Fibroblast of mammary gland (primary cell): ENCODE measurements at places on chromosomes 1 and 21.

DNA sequence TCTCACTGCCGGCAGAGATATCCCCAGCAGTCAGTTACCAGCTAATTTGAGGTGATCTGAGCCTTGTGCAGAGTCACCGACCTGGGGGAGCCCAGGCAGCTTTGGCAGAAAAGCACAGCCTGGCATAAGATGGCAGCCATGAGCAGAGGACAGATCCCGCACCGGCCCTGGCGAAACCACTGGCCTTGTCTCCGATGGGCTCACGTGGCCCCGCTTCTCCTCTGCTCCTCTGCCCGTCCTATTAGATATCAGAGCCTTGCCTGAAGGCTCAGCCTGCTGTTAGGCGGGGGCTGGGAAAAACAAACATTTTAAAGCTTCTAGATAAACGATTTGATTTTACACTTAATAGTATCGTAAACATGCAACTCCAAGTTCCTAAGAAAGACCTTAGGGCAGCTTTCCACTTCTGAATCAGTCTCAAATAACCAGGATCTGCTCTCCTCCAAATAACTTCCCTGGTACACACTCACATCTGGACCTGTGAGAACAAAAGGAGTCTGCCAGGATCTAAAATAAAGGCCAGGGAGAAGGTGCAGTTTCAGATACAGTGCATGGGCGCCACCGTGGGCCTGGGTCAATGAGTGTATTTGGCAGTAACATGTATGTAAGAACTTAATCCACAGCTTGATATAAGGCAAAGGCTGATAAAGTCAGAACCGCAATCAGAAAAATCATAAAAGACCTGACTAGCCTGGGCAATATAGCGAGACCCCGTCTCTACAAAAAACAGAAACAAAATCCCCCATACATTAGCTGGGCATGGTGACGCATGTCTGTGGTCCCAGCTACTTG lies 10.0 kb downstream of the EDARADD start:
- no peak for DNase-seq

DNA sequence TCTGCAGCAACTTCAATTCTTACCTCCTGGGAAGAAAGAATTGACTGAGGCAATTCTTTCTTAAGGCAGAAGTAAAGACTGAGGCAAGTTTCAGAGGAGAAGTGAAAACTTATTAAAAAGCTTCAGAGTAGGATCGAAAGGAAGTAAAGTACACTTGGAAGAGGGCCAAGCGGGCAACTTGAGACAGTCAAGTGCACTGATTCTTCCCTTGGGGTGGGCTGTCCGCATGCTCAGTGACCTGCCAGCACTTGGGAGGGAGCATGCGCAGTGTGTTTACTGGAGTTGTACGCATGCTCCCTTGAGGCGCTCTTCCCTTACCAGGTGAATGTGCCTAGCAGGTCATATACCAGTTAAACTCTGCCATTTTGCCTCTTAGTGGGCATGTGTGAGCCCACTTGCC lies 55.3 kb upstream of the NBPF3 start:
- no peak for DNase-seq

DNA sequence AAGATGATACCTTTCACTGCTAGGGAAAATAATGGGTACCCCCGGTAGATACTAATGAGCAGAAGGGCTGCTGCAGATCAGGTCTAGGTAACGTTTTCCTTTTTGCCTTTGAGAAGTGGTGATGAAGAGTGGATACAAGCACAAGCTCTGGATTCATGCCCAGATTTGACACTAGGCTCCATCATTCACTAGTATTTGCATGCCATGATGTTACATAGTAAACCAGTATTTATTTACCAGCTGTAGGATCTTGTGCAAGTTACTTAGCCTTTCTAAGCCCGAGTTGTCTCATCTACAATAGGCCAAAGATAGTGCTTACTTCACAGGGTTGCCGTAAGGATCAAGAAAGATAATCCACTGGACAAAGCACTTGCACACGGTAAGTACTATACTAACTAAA lies 14.2 kb downstream of the PTPN14 start:
- DNase-seq = peak; percentile 56

- DNase-seq = no peak
Observed at GRCh38 chr1:10920063-10920626, 92.3 kb upstream of the TARDBP start.

DNA sequence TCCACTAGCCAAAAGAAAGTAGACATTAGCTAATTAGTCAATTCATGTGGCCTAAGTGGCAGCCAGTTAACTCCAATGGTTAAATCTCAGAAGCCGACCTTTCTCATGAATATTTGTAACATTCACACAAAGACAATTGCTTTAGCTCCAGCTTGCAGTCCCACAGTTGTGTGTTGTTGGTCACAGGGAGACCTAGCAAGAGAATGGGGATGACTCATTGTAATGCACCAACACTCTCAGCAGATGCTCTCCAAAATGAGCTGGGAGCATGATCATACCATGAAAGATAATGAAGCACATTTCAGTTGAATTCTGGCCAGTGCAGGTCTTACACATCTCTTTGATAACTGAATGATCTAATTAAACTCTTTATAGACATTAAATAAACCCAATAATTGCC lies 160.4 kb downstream of the HLX start:
- peak; percentile 82 for DNase-seq

GRCh38 chr1:20533635-20534034 lies 18.7 kb upstream of the FAM43B start:
- no peak for DNase-seq

DNA sequence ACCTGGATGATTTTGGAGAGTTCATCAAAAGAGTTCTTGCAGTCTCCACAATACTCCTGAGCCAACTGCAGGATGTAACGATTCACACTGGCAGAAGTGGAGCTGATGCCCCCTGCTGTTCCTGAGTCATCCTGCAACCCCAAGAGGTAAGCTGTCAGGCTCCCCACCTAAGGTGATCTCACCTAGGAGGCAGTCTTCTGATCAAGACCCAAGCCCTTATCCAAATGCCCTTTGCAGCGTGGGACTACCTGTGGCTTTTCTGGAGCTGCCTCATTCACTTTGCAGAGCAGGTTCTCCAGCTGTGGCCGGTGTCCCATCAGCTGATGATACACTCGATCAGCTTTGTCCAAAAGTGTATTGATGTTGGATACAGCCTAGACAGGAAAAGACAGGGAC lies 96.4 kb downstream of the UBR4 start:
- peak; percentile 28 for DNase-seq

- DNase-seq = peak; percentile 72
Observed at GRCh38 chr1:89022167-89022959, at the start of gene GBP3. GBP3 (minus strand) TSS chr1:89022866; CDS start chr1:89020721, 2,145 bp downstream.

GRCh38 chr1:43243299-43243698 lies 26.5 kb upstream of the TMEM125 start:
- no peak for DNase-seq

GRCh38 chr21:43693981-43694380 lies 24.9 kb upstream of the PDXK start:
- DNase-seq = no peak

DNA sequence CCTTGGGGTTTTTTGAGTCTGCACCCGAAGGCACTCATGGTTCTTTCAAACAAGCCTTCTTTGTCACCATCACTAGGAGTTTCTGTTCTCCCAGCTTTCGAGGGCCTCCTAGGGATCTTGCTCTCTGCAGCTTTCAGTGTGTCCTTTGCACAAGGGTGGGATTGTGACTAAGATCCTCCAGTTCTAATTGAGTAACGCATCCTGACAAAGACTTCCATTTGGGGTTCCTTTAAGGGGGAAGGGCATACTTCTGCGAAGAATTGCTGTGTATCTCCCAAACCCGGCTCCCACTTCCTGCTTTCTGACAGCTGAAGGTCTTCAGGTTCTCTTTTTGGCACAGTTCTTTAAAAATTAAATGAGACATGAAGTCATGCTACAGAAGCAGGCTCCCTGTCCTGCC lies 139.4 kb downstream of the EDEM3 start:
- DNase-seq = no peak

- DNase-seq = no peak
Observed at GRCh38 chr1:8555582-8555981, 237.7 kb downstream of the SLC45A1 start.

DNA sequence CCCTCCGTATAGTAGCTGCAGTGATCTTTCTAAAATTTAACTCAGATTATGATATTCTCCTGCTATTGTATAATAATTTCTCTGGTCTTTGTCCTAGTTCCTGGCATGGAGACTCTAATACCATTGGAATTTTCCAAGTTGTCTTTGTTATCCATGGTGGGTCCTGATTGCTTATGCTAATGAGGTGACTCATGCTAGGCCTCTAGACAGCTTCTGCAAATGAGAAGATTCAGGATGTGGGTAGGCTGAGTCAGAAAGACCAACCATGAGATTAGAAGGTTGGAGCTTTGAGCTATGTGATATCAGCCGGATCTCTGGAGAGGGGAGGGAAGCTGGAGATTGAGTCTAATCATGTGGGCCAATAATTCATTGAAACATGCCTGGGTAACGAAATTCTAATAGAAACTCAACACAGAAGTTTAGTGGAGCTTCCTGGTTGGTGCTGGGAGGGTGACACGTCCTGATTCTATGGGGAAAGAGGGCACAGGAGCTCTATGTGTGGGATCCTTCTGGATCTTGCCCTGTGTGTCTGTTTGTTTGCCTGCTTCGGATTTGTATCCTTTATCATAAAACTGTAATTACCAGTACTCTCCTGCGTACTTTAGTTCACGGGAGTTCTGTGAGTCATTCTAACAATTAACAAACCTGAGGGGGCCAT lies 73.2 kb upstream of the CNIH3 start:
- peak; percentile 99 for DNase-seq

DNA sequence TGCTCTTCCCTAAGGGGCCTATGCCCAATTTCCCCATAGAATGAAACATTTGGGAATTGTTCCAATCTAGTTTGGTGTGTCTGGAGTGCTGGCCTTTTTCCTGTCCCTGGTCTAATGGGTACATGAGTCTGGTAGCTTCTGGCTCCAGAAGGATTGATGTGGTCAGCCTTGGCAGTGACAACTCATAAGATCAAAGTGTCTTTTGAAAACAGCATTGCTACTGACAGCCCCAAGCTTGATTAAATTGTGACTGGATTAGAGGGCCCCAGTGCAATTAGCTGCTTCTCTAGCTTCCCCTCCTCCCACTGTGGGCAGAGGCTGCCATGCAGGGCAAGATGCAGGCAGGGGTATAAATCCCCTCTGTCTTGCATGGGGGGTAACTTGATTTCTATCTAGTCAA lies 130.9 kb downstream of the UCK2 start:
- no peak for DNase-seq

DNA sequence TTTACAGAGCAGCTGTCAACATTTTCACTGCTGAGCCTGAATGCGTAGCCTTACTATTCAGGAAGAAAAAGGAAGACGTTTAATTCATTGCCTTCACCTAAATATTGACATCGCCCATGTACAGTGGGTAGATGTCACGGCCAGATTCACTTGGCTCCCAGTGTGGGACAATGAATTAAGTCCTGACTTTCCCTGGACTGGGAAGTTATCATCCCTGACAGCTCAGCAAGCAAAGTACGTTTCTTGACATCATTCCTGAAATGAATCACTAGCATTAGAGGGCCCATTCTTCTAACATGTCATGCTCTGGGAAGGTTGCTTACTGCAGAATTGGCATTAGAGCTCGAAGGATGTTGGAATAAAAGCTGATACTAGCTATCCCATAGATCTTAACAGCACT lies 37.8 kb downstream of the LRRC53 start:
- DNase-seq = peak; percentile 43

- DNase-seq = no peak
Observed at GRCh38 chr1:156941675-156942074, 21.2 kb downstream of the LRRC71 start.

DNA sequence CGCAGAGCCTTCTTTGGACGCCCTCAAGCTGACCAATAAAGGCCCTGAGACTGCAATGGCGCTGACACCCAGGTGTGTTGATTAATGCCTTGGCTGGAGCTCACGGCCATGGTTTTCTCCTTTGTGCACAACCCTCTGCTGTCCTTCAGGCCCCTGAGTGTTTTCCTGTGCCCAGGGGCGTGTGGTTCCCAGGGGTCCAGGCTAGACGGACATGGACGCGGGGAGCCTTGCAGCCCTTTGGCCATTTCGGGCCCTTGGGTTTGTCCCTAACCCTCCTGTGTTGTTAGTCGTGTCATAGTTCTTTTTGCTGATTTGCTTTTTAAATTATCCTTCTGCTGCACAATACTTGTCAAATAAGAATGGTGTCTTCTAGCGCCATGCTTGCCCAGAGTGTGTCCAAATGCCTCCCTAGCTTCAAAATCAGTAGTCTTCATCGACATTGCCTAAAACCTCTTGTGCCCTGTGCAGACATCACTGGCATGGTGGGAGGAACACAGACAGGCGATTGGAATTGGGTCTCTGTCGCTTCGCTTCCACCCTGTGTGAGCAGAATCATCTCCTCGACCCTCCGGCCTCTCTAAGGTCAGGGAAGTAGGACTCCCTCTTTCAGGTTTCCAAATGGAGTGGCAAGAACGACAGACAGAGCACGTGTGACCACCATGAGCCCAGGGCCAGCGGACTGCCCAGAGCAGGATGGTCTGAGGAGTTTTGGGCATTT lies 1.9 kb downstream of the KRTAP10-4 start:
- no peak for DNase-seq

GRCh38 chr1:100584761-100585745 lies 47.1 kb downstream of the GPR88 start:
- DNase-seq = peak; percentile 38

GRCh38 chr1:12143631-12144155 lies 23.1 kb upstream of the TNFRSF1B start:
- peak; percentile 97 for DNase-seq

GRCh38 chr1:1490633-1491230 lies 19.2 kb downstream of the ATAD3B start:
- no peak for DNase-seq

GRCh38 chr1:23548704-23549143 lies 10.6 kb downstream of the ID3 start:
- DNase-seq = peak; percentile 79

DNA sequence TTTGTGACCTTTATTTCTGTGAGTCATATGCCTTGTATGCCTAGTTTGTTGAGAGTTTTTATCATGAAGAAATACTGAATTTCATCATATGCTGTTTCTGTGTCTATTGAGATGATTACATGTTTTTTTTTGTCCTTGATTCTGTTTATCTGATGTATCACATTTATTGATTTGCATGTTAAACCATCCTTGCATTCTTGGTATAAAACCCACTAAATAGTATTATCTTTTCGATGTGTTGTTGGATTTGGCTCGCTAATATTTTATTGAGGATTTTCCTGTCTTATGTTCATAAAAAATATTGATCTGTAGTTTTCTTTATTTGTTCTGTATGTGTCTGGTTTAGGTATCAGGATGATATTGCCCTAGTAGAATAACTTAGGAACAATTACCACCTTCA lies 164.7 kb upstream of the CHRM3 start:
- no peak for DNase-seq

DNA sequence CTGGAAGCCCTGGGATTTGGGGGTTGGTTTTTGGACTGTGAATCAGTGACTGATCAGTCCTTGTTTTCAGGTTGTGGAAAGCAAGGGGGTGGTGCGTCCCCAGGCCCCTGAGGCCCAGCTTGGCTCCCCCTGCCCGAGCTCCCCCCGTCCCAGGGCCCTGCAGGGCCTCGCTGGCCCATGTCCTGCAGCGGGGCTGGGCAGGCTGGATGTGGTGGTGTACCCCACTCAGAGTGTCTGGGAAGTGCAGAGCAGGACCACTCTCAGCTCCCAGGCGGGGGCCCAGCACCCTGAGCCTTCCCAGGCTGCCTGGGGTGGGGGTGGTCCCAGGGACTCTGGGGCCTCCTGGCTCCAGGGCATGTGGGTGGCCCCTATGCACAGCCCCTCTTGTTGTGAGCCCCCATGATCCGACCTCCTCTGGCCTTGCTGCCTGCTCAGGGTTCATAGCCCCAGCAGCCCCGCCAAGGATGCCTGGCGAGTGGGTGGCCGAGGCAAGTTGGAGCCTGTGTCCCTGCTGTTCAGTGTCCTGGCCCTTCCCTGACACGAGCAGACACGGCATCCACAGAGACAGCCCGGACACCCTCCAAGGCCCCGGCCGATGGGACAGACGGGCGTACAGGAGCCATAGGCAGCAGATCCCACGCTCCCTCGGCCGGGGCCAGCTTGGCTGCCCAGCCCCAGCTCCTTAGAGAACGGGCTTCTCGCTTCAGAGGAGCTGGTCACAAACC lies 37.9 kb downstream of the SLX9 start:
- no peak for DNase-seq
